ENCODE measurements at places on chromosomes 6 and 20. TPM values are rescaled to one million over a fixed set of nuclear protein-coding genes. Genes with fewer than 3 reads are reported as not detected.

GRCh38 chr6:163370464-163371117 lies 43.9 kb upstream of the QKI start:
- DNase-seq = no peak

DNA sequence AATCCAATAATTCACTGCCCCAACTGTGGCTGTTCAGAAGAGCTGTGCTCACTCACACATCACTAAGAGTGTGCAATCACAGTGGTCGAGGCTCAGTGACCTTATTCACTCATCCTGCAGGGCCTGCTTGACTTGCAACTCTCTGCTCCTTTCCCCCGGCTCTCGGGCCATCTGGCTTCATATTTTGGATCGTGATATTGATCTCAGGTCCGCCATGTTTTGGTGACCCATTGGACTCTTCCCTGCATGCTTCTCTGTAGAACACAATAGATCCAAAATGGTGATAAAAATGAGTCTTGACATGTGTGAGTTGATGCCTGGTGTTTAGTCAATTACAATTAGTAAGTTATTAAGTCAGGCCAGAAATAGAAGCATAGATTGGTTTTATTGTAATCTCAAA lies 313.9 kb upstream of the SOX4 start:
- DNase-seq = no peak

- DNase-seq = no peak
Measured at GRCh38 chr20:24583169-24583792, 113.9 kb downstream of the SYNDIG1 start.

DNA sequence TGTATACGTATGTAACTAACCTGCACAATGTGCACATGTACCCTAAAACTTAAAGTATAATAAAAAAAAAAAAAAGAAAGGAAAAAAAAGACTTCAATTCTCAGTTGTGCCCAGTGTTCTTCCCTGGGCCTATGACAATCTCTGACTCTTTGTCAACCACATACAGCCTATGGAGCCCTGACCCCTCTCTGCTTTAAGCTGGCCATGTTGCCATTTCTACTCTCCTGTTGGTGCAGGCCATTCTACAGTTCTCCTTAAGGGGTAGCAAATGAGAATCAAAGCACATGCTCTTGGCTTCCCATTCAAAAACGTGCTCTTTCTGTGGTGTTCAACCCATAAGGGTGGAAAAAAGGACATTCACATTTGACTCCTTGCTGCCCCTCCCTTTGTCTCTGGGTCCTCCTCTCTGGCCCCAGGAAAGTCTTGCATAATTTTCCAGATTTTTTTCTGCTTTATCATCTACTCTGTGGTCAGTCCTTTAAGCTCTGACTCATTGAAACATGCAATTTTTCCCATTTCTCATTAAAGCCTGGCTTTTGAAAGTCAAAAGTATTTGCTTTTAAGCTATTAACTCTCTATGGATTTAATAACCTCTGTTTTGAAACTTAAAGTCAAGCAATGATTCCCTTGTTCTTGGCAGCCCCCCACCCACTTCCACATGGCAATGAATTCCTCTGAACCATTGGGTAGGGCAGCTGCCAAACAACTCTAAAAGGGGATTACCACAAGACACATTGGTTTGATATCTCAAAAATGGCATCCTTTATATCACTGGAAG lies 208.6 kb upstream of the MCHR2 start:
- no peak for DNase-seq

DNA sequence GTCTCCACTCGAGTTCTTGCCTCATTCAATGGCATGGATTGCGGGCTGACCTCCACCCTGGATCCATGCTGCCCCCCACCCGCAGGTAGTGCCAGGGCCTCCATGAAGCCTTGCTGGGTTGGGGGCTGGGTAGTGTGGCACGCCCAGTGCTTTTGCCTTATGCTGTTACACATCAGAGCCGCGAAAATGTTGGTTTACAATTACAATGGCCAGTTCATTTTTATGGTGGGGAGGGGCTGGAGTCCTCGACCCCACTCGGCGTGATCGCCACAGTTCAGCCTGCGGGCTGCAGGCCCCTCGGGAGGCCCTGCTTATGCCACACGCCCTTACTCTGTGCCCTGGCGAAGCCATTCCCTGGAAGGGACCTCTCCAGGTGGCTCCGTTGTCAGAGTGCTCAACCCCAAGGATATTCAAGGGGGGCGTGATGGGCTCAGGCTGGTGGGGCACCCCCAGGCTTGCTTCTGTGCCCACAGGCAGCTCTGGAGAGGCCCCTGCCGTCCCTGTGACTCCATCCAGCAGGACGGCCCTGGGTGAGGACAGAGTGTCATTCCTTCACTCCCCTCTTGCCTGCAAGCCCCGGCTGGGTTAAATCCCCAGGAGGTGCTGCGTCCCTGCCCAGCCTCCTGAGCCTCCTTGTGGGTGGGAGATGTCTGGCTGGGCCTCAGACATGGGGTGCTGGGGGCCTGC lies 14.8 kb downstream of the ITPA start:
- DNase-seq = no peak

GRCh38 chr20:61186771-61187472 lies 65.1 kb upstream of the CDH4 start:
- no peak for DNase-seq

DNA sequence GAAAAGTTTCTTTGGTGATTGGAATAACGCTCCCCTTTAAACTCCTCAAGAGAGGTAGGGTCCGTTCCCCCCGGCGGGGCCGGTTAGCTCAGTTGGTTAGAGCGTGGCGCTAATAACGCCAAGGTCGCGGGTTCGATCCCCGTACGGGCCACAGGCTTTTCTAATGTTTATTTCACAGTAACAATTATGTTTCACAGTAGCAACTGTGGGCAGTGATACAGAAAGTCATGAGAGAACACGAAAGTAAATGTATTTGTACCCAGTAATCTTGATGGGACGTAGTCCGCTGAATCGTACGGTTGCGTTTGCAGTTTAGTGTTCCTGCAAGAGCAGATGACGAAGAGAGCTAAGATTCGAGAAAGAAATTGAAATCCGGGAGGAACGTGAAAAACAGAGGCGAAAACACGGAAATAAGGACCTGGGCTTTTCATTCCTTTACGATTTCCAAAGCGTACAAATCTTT lies 505.5 kb downstream of the PRIM2 start:
- no peak for DNase-seq

GRCh38 chr6:1715336-1715735 lies 105.6 kb downstream of the FOXC1 start:
- DNase-seq = no peak

DNA sequence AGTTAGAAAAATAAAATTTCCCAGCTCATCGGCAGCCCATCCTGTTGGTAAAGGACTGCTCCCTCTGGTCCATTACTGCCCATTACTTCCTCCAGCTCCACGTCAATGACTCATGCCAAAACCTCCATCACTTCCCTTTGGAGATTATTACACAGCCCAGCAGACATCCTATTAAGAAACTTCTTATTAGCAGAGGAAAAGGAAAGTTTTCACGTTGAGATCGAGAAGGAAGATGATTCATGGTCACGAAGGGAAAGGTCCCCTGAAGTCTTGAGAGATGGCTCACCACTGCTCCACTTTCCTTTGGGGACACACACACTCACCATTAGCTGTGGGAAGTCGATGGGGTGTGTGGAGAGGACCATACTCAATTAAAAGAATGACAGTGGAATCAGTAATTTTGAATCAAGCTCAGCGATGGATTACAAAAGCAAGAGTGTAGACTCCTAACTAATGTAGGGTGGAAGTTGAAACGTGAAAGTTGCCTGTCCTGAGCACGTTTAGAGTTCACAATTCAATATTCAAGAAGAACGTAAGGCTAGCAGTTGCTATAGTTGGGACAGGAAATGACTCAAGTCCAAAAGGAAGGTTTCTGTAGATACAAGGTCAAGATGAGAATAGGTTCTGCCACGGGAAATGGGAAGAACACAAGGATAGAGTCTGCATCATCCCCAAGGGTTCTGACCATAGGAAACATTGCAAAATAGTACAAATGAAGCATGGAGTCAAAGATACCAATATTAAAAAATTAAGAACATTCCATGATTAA lies 21.6 kb downstream of the SASH1 start:
- DNase-seq = no peak

DNA sequence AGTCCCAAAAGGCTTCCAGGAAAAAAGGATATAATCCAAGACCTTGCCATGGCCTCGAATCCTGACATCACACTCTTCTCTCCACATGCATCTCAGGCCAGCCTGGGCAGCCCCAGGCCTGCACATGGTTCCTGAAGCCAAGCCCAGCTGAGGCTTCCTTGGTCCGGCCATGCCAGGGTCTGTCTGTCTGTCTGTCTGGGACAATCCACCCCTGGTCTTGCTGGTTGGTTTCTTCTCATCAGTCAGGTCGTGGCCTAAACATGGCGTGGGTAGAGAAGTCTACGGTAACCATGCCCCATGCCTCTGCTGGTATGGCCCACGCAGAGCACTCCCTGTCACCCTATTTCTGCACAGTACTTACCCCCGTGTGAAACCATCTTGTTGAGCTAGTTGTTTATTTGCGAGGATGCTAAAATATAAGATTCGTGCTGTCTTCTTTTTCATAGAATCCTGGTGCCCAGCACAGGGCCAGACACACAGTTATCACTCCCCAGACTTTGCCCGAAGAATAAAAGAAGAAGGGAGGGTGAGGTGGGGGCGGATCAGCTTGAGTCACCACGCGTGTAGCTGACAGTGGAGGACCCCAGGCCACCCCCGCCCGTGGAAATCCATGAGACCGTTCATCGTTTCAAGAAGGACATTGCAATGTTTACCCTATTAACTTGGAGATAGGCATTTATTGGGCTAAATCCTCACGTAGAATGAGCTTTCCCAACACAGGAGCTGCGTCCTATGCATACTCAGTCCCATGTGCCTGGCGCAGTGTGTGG lies 107.2 kb downstream of the RNASET2 start:
- no peak for DNase-seq

Gene PRPH2
- 0.68 TPM for total RNA-seq

Gene CDH26
- 8.4 TPM for total RNA-seq

Gene SMIM26
- 56.4 TPM for total RNA-seq

Gene GSTA5
- not detected for total RNA-seq

Gene PTGIS
- 41.2 TPM for total RNA-seq

Gene C6orf58
- total RNA-seq = not detected

Gene PARD6B
- total RNA-seq = 32.5 TPM
